Caco-2 (cell line): ENCODE measurements at places on chromosomes 5 and 9.

- DNase-seq, result no peak
- H3K27ac ChIP-seq, result no peak overlapping the region
- H3K27me3 ChIP-seq, result no peaks in the 10 kb centered on the region
- no peak overlapping the region for H3K4me3 ChIP-seq
- H3K36me3 ChIP-seq, result no peaks in the 10 kb centered on the region
Observed at GRCh38 chr5:138980441-138980840, 105.3 kb upstream of the LRRTM2 start.

GRCh38 chr5:135625961-135626360, 47.2 kb upstream of the CXCL14 start:
- H3K27ac ChIP-seq, result no peak overlapping the region
- H3K4me1 ChIP-seq, result peaks cover 13% of the 10 kb centered on the region
- DNase-seq, result no peak
- H3K27me3 ChIP-seq, result no peaks in the 10 kb centered on the region
- H3K4me3 ChIP-seq, result no peak overlapping the region
- H3K36me3 ChIP-seq, result no peaks in the 10 kb centered on the region

DNA sequence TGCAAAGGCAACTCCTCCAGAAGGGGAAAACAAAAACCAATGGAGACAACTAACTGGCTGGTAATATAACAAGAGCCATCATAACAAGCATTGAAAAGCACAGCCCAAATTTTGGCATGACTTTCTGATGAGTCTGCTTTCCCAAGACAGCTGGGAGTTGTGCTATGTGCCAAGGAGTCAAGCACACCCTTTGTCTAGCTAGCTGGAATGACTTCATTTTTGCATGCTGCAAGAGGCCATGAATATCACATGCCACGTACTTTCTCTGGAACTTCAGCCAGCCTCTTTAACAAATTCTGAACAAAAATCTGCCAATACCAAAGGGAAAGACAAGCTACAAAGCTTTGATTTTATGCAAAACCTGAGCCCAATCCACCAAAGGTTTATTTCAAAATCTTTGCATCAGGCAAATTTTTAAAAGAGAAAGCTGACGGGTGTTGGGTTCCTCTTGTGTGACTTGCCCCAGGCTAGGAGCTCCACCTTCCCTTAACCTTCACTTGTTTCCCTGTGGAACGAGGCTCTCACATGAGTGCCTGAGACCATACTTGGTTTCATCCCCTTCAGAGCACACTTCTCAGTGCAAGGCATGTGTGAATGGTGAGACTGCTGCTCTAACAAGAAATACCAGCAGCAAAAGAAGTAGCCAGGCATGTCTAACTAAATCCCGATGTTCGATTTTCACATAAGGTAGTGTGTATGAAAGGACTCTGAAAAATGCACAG, 47.3 kb downstream of the S1PR3 start:
- no peak overlapping the region for H3K4me3 ChIP-seq
- H3K4me1 ChIP-seq, result no peaks in the 10 kb centered on the region
- H3K36me3 ChIP-seq, result no peaks in the 10 kb centered on the region
- H3K27ac ChIP-seq, result no peak overlapping the region
- DNase-seq, result no peak
- H3K27me3 ChIP-seq, result no peaks in the 10 kb centered on the region

DNA sequence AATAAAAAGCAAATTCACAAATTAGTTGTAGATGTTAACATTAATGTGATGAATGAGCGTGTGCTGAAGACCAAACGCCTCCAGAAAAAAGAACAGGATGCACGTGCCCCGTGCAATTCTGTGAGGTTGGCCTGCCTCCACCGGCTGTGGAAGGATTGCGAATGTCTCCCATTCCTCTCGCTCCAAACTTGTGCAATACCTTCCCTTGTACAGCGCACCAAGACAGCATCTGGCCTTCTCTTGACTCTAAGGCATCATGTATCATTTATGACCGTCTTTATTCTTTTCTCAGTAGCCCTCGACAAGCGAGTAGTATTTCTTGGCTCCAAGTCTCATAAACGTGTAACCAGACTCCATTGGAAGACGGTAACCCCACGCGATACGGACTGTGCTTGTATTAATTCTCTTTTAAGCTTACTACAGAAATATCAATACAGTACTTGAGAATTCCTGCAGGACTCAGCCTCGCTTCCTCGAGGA, 1.5 kb upstream of the TESK1 start:
- no peaks in the 10 kb centered on the region for H3K36me3 ChIP-seq
- peak; percentile 69 for DNase-seq
- H3K4me3 ChIP-seq, result peak overlapping the region; percentile 48

GRCh38 chr9:130531670-130532069, 47.7 kb upstream of the FUBP3 start:
- no peak for DNase-seq
- H3K27ac ChIP-seq, result no peak overlapping the region
- H3K36me3 ChIP-seq, result no peaks in the 10 kb centered on the region
- no peak overlapping the region for H3K4me3 ChIP-seq

- no peak overlapping the region for H3K27ac ChIP-seq
- H3K27me3 ChIP-seq, result no peaks in the 10 kb centered on the region
- H3K4me3 ChIP-seq, result no peak overlapping the region
Observed at GRCh38 chr9:91465420-91465819, 41.8 kb upstream of the NFIL3 start.

DNA sequence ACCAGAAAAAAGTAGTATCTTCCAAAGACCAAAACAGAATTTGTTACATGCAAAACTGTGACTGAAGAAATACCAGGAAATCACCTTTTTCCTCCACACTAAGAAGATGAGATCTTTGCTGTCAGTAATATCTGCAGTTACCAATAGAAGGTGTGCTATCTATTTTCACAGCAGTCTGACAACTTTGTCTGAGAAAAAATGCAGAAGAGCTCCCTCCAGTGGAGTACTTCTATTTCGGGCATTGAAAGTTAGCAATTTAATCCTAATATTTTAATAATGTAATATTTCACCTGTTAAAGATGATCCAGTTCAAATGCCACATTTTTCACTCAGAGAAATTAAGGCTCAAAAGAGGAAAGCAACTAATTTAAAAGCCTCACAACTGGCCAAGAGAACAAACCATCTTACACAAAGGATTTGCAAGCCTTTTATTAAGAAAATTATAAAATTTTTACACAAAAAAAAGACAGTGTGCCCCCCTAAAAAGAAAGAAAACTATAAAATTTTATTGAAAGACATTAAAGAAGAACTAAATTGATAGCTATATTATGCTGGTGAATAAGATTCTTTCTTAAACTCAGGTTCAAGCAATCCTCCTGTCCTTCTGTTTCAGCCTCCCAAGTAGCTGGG, 50.6 kb downstream of the DEPDC1B start:
- no peaks in the 10 kb centered on the region for H3K36me3 ChIP-seq
- peak; percentile 48 for DNase-seq
- no peaks in the 10 kb centered on the region for H3K27me3 ChIP-seq
- H3K27ac ChIP-seq, result no peak overlapping the region
- no peak overlapping the region for H3K4me3 ChIP-seq

- H3K4me1 ChIP-seq, result no peaks in the 10 kb centered on the region
- H3K27ac ChIP-seq, result no peak overlapping the region
- H3K27me3 ChIP-seq, result no peaks in the 10 kb centered on the region
- H3K36me3 ChIP-seq, result no peaks in the 10 kb centered on the region
Observed at GRCh38 chr9:92141144-92142129, 26.2 kb upstream of the SPTLC1 start.

- no peaks in the 10 kb centered on the region for H3K36me3 ChIP-seq
- no peak overlapping the region for H3K27ac ChIP-seq
- no peaks in the 10 kb centered on the region for H3K27me3 ChIP-seq
- no peak for DNase-seq
- no peak overlapping the region for H3K4me3 ChIP-seq
Observed at GRCh38 chr9:106961623-106962022, 98.7 kb downstream of the ZNF462 start.

DNA sequence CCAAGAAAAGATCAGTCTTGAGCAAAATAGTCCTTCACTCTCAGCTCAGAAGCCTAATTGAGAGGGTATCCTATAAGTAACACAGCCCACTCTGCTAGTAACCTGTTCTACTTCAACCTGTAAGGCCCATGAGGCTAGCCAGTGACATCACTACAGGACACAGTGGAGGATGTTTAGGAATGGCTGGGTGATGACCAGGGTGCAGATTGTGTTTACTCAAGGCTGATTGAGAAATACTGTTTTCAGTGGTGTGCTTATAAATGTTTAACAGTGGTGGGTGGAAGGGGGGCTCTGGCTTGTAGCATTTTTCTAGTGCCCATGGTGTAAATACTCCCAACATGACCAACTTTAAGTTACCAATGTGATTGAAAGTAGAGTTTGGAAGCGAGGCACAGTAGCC, 159.8 kb upstream of the CCDC152 start:
- H3K4me1 ChIP-seq, result 0 out of 2 replicates have a peak, but pooled peaks cover 8% of the 10 kb centered on the region
- no peak overlapping the region for H3K27ac ChIP-seq
- no peaks in the 10 kb centered on the region for H3K27me3 ChIP-seq
- no peak overlapping the region for H3K4me3 ChIP-seq
- no peaks in the 10 kb centered on the region for H3K36me3 ChIP-seq

DNA sequence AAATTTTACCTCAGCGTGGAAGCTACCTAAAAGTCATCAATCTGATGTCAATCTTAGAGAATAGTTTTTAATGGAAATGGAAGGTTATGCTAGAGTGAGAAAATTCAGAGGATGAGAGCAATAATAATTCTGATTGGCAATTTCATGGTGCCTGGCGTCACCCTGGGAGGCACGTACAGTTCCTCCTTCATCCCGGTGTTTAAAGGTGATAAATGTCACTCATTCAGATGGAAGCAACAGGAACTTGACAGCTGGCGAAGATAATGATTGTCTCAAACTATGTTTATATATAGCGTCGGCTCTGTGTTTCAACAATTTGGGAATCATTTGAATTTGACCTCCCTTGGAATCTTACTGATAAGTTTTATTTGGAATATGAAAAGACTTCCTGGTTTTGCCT, 108.4 kb downstream of the MED10 start:
- no peak overlapping the region for H3K4me3 ChIP-seq
- H3K4me1 ChIP-seq, result no peaks in the 10 kb centered on the region
- DNase-seq, result no peak
- no peaks in the 10 kb centered on the region for H3K36me3 ChIP-seq

- no peak overlapping the region for H3K27ac ChIP-seq
- no peak for DNase-seq
- H3K36me3 ChIP-seq, result no peaks in the 10 kb centered on the region
- H3K4me1 ChIP-seq, result no peaks in the 10 kb centered on the region
- no peak overlapping the region for H3K4me3 ChIP-seq
Observed at GRCh38 chr5:33433303-33434240, 7.2 kb upstream of the TARS1 start.

- H3K4me3 ChIP-seq, result no peak overlapping the region
- H3K27me3 ChIP-seq, result no peaks in the 10 kb centered on the region
- no peak overlapping the region for H3K27ac ChIP-seq
- no peak for DNase-seq
- no peaks in the 10 kb centered on the region for H3K4me1 ChIP-seq
- H3K36me3 ChIP-seq, result no peaks in the 10 kb centered on the region
Observed at GRCh38 chr5:141861194-141861593, 17.0 kb downstream of the PCDH1 start.

GRCh38 chr9:3014178-3014577, 170.3 kb upstream of the PUM3 start:
- no peaks in the 10 kb centered on the region for H3K36me3 ChIP-seq
- H3K4me1 ChIP-seq, result no peaks in the 10 kb centered on the region
- no peaks in the 10 kb centered on the region for H3K27me3 ChIP-seq
- no peak overlapping the region for H3K4me3 ChIP-seq

DNA sequence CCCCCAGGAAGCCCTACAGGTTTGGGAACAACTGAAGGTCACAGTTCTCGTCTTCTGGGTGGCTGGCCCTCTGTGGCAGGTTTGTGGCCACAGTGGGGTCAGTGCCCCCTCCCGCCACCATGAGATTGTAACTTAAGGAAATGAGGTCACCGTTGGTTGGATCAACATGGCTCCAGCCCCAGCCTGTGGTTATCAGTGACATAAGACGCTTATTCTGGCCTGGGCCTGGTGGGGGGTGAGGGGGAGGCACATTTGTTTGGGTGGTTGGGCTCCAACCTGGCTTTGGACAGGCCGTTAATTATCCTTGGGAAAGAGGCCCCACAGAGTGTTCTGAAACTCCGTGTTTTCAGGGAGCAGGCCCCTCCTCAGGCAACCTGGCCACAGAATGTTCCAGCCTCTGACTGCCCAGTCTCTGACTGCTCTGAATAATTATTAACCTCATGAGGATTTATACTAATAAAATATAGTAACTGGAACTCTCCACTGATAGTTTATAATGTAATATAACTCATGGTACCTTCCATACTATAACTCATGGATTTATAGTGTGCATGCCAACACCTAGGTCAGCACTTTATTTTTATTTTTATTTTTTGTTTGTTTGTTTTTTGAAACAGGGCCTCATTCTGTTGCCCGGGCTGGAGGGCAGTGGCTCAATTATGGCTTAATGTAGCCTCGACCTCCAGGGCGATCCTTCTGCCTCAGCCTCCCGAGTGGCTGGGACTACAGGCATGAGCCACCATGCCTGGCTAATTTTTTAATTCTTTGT, 58.0 kb upstream of the RPL26L1 start:
- peak; percentile 47 for DNase-seq
- peaks cover 73% of the 10 kb centered on the region for H3K4me1 ChIP-seq
- peak overlapping the region; percentile 91 for H3K27ac ChIP-seq
- H3K27me3 ChIP-seq, result no peaks in the 10 kb centered on the region
- no peak overlapping the region for H3K4me3 ChIP-seq
- H3K36me3 ChIP-seq, result peaks cover 2% of the 10 kb centered on the region

DNA sequence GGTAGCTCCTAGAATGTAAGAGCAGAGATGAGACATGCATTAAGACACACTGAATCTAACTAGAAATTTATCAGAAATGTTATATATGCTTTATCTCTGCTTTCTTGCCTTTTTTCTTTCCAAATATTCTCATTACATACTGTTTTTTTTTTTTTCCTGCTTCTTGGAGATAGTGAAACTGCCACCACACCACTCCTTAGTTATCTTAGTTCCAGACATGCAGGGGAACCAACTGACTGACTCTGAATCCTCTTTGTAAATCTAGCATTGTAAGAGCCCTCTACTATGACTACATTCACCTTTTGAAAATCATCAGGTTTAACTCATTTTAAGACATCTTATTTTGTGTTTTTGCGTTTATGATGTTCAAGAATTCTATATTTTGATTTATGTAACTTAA, 181.3 kb upstream of the ST8SIA4 start:
- H3K27ac ChIP-seq, result no peak overlapping the region
- H3K4me3 ChIP-seq, result no peak overlapping the region
- H3K36me3 ChIP-seq, result no peaks in the 10 kb centered on the region
- no peaks in the 10 kb centered on the region for H3K4me1 ChIP-seq

- no peaks in the 10 kb centered on the region for H3K4me1 ChIP-seq
- no peak for DNase-seq
- no peak overlapping the region for H3K27ac ChIP-seq
- H3K36me3 ChIP-seq, result no peaks in the 10 kb centered on the region
- no peaks in the 10 kb centered on the region for H3K27me3 ChIP-seq
Observed at GRCh38 chr5:17769277-17769676, 135.0 kb downstream of the TAF11L14 start.

- no peaks in the 10 kb centered on the region for H3K36me3 ChIP-seq
- no peak overlapping the region for H3K4me3 ChIP-seq
Observed at GRCh38 chr5:8291641-8292040, 422.7 kb downstream of the MTRR start.

- no peak overlapping the region for H3K4me3 ChIP-seq
- no peaks in the 10 kb centered on the region for H3K4me1 ChIP-seq
- no peak for DNase-seq
Observed at GRCh38 chr9:126388964-126389708, 62.5 kb downstream of the MVB12B start.

- no peaks in the 10 kb centered on the region for H3K27me3 ChIP-seq
- no peak for DNase-seq
- peaks cover 10% of the 10 kb centered on the region for H3K4me1 ChIP-seq
- no peak overlapping the region for H3K4me3 ChIP-seq
Observed at GRCh38 chr5:160956051-160956450, 104.0 kb upstream of the ATP10B start.

- H3K4me3 ChIP-seq, result no peak overlapping the region
- no peak overlapping the region for H3K27ac ChIP-seq
- no peak for DNase-seq
- no peaks in the 10 kb centered on the region; the same call in 1 of the 2 replicates for H3K4me1 ChIP-seq
- H3K27me3 ChIP-seq, result no peaks in the 10 kb centered on the region
Observed at GRCh38 chr9:126857261-126857960, 3.0 kb upstream of the ZBTB34 start.
